ENCODE measurements at places on chromosomes 7 and 10.
A peak's percentile ranks its signal among the peaks of the same experiment; 100 is the strongest.

- DNase-seq, result no peak
Observed at GRCh38 chr10:3198900-3199299, 26.3 kb upstream of the PITRM1 start.

GRCh38 chr10:49184642-49185111 lies 3.5 kb downstream of the TMEM273 start:
- no peak for DNase-seq

- peak; percentile 53 for DNase-seq
Observed at GRCh38 chr10:86960003-86960862, 1.8 kb downstream of the SNCG start.

GRCh38 chr10:43170491-43170890 lies 32.2 kb downstream of the CSGALNACT2 start:
- DNase-seq, result no peak

- DNase-seq, result no peak
Observed at GRCh38 chr10:5659702-5660528, 6.5 kb downstream of the ASB13 start.

DNA sequence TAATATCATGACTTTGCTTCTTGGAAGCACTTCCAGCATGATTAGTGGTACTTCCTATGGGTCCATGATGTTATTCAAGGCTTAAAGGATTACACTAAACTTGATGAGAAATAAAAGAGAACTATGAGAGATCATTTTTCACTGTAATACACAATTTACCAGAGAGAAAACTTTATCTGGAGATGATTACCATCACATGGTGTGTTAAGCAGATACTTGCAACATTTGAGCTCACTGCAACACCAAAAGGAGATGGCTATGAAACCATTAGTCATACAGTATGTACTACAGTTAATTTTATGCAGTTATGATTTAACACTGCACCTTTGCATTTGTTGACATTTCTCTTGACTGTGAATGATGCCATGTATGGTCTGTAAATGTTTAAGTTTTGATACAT lies 311.3 kb upstream of the AOAH start:
- DNase-seq, result no peak

DNA sequence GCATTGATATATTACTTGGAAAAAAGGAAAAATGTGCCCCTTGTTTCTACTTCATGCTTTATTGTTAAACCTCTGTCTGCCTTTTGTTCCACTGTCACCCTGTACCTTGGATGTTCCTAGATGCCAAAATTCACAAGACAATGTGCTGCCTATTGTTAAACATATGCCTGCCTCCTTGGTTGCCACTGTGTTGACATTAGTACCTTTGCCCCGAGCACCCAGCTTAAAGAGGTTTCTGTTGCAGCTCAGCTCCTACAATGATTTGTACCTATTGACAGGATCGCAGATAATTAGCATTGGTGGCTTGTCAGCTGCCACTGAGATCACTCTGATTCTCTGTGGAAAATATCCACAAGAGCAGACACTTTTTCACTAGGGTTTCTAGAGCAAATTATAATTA lies 188.0 kb downstream of the KCND2 start:
- DNase-seq, result no peak

GRCh38 chr7:82360591-82361368 lies 82.8 kb downstream of the CACNA2D1 start:
- DNase-seq, result no peak

- DNase-seq, result no peak
Observed at GRCh38 chr7:136925044-136925443, 56.6 kb downstream of the CHRM2 start.

- DNase-seq, result no peak
Observed at GRCh38 chr7:73353243-73353642, 25.3 kb downstream of the FKBP6 start.

- DNase-seq, result no peak
Observed at GRCh38 chr7:135181261-135181928, 10.9 kb upstream of the CYREN start.

GRCh38 chr7:55499591-55499990 lies 72.7 kb downstream of the VOPP1 start:
- no peak for DNase-seq

DNA sequence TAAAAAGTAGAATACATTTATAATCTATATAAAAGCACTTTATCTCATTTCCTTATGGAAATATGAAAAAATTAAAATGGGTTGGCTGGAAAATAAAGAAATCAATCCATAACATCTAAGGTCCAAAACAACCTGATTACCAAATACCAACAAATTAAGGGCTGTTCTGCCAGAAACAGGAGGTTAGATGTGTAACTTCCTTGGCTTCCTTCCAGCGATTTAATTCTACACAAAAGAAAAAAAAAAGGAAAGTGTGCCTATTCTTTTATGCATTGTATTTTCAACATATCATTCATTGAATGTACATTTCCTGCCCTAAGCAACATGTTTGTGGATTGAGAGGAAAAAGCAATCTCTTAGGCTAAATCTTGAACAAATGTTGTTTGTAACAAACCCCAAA lies 36.2 kb upstream of the USP6NL start:
- DNase-seq, result no peak

DNA sequence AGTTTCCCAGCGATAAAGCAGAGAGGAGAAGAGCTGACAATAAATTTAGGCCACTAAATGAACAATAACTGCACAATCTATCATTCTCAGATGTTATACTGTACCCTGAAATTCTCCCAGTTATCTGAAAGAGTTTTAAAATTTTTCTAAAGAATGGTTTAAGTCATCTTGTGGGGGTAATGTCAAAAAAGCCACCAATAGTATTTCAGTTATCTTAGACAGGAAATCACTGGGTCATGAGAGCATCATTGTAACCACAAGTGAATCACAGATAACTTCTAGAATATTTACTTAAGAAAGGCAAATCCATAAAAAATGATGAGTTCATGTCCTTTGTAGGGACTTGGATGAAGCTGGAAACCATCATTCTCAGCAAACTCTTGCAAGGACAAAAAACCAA lies 147.1 kb downstream of the DNAJB9 start:
- DNase-seq, result no peak

DNA sequence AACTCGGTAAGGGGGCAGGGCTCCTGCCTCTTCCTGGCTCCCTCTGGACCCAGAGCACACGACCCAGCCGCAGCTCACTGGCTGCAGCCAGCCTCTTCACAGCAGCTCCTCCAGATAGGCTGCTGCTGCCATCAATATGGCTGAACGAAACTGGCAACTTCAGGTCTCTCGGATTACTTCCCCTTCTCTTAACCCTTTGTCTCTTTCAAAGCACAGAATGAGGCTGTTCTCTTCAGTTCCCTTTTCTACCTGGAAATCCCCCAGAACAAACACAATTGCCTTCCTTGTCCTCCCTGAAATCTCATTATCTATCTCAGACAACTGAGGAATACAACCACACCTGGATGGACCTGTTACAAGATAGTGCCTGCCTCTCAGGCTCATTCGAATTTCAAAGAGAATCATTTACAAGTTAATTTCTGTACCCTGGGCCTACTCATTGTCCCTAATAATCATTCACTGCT lies 193.4 kb upstream of the MBL2 start:
- DNase-seq, result no peak

- DNase-seq, result peak; percentile 44
Observed at GRCh38 chr10:103053659-103054581, 135.8 kb downstream of the CNNM2 start.

GRCh38 chr7:151425670-151426440 lies 14.1 kb downstream of the CRYGN start:
- no peak for DNase-seq

DNA sequence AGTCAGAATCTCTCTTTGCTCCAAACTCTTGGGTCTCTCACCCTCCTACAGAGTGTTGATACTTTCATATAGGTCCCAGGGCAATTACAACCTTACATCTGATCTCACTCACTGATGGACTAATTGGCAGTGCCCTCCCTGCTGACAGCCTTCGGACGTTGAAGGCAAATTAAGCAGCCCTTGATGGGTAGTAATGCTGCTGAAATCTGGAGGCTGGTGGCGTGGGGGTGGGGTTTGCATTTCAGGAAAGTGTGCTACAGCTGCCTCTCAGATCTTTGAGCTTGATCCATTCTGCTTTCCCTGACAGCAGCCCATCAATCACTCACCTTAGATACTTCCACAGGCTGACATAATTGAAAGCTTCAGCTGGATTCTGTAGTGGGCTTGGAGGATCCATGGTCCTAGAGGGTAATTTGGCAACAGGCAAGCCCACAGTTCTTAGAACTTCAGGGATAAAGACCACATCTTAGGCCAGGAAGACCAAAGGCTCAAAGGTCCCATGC lies 349.1 kb upstream of the PODXL start:
- no peak for DNase-seq

DNA sequence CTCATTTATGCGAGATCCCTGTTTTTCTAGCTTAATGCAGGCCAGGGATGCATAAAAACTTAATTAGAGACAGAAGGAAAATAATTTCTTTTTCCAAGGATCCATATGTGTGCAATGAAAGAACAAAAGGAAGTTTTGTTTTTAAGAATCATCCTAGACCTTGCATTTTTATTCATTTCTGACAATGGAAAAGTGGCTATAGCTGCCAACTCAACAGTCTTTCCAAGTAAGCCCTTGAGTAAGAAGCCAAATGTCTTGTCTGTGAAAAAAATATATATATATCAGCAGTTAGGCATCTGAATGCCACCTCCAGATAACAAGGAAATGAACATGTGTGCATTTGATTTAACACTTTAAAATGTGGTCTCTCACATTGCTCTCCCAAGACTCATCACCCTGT lies 1397.6 kb downstream of the GATA3 start:
- no peak for DNase-seq

DNA sequence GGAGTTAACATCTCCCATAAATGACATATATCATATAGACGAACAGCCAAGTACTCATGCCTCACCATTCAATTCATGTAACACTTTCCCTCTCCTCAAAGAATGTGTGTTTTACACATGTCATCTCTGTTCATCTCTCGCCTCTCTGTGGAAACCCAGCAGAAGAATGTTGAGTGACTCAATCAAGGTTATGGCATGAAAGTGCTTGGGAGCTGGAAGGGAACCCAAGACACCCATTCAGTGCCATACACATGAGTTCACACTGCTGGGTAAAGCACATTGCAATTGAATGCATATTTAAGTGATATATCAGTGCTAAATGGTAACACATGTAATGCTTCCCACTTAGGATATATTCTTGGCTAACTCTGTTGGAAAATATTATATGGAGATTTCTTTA lies 322.9 kb downstream of the PTEN start:
- DNase-seq, result no peak

DNA sequence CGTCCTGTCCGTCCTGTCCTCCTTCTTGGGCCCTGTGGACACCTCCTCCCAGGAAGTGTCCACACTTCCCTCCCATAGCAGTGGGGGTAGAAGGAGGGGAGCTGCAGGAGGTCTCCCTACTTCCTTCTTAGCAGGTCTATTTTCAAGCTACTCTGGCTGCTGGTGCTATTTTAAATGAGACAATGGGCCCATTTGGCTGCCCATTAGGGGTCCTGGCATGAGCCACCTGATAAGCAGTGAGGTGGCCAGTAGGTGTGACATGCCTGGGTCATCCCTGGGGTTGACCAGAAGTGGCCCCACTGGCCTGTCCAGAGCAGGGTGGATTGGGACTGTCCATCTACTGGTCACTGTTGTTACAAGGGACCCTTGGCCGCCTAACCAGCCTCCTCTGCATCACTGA lies 75.2 kb downstream of the COL13A1 start:
- DNase-seq, result no peak

DNA sequence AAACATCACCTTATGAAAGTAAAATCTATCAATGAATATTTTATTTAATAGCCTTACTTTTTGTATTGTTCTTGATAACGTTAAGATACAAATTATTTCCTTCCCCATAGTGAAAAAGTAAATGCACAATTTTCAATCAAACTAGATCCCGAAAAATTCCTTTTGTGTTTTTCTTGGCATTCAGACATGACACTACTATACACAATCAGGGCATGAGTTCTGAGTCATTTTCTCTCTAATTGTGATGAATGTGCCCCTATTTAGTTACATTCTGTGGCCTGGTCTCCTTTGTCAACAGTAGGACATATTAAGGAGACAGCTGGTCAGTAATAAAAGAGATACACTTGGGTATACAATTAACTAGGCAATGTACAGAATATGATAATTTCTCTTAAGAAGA lies 19.8 kb downstream of the COL1A2 start:
- no peak for DNase-seq

GRCh38 chr7:155984609-155985405 lies 172.5 kb upstream of the SHH start:
- no peak for DNase-seq

GRCh38 chr7:44331682-44332081 lies 6.3 kb upstream of the CAMK2B start:
- DNase-seq, result no peak

DNA sequence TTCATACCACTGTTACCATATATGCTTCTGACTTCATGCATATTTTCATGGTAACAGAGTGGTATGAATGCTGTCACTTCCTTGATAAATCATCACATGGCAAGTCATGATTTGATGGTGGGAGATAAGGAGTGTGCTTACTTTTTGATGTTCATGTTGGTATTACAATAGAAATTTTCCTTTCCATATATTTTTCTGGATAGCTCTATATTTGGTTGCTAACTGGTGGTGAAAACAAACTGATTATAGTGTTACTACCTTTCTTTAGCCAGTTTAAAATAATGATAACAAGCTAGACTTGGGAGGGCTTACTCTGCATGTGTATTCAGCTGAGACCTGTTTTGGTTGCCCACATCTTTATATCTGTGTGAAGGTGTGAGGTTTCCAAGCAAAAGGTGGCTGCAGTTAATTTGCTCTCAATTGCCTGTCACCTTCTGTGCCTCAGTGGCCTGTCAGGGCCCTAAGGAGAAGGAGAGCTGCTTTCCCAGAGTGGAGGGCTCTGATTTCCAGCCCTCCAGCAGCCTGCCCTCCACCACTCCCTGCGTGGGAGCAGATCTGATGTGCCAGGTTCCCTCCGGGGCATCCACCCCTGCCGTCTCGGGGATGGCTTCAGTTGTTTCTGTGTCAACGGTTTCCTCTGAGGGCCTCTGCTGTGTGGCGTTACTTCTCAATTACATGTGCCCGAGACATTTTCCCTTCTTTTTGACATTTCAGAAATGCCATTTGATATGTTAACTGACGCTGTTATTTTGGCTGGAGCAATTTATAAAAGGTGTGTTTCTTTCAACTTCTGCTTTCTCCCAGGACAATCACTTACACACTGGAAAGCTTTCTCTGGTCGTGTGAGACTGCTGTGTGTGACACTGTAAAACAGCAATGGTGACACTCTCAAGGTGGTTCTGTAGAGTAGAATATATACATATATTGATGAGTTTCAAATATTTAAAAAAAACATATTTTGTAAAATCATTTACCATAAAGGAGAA lies 107.7 kb upstream of the KLF6 start:
- no peak for DNase-seq

DNA sequence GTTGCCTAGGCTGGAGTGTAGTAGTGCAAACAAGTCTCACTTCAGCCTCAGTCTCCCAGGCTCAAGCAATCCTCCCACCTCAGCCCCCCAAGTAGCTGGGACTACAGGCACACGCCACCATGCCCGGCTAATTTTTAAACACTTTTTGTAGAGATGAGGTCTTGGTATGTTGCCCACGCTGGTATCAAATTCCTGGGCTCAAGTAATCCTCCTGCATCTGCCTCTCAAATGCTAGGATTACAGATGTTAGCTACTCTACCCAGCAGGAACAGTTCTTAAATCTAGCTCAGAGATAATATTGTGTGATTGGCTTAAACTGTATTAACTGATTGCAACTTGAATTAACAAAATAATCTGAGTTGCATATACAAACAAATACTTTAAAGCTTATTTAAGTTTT lies 82.9 kb downstream of the CDK14 start:
- DNase-seq, result no peak

Data from stimulated activated CD4-positive, alpha-beta T cell treated with anti-CD3 and anti-CD28 coated beads, Interleukin-1b, Interleukin-23, amount 100 ng/mL, for 48 hours (primary cell).